ENCODE measurements at places on chromosomes 11 and 22.

- no peaks in the 10 kb centered on the region for H3K27me3 ChIP-seq
- H3K36me3 ChIP-seq = peaks cover 25% of the 10 kb centered on the region
- no peak for DNase-seq
- H3K4me3 ChIP-seq = no peak overlapping the region
- H3K4me1 ChIP-seq = no peaks in the 10 kb centered on the region
Measured at GRCh38 chr11:44116234-44116830, 20.9 kb downstream of the EXT2 start.

DNA sequence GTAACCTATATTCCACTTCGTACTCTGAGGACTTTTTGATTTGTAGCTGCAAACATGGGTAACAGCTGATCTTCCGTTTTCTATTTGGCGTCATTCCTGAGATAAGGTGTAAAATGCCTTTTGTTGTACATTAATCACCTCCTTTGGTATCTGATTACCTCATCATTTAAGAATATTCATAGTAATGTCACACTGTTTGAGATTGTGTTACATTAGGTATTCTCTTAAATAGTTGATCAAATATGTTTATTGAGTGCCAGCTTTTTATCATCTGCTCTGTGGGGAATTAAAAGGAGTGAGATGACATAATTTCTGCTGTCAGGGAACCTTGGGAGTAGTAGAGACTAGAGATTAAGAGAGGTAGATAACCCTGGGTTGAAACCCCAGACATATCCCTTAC, 5.9 kb downstream of the NCAM1 start:
- H3K4me3 ChIP-seq = no peak overlapping the region
- H3K27ac ChIP-seq = no peak overlapping the region
- no peaks in the 10 kb centered on the region for H3K4me1 ChIP-seq
- no peaks in the 10 kb centered on the region for H3K36me3 ChIP-seq

DNA sequence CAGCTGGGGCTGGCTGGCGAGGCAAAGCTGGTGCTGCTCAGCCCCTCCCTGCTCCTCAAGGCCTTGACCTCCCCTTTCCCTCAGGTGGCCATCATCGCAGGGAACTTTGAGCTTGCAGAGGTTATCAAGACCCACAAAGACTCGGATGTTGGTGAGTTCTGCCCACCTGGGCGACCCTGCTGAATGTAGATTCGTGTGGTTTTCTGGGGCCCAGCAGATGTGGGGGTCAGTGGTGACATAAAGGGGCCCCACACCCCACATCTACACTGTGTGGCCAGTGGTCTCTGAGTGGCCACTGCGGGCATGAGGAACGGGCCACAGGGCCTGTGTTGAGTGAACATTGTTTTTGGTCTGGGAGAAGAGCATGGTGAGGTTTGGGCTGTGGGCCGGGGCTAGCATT, 11.9 kb downstream of the SHANK3 start:
- peaks cover 6% of the 10 kb centered on the region for H3K4me1 ChIP-seq
- H3K36me3 ChIP-seq = no peaks in the 10 kb centered on the region
- no peaks in the 10 kb centered on the region for H3K27me3 ChIP-seq
- DNase-seq = no peak

DNA sequence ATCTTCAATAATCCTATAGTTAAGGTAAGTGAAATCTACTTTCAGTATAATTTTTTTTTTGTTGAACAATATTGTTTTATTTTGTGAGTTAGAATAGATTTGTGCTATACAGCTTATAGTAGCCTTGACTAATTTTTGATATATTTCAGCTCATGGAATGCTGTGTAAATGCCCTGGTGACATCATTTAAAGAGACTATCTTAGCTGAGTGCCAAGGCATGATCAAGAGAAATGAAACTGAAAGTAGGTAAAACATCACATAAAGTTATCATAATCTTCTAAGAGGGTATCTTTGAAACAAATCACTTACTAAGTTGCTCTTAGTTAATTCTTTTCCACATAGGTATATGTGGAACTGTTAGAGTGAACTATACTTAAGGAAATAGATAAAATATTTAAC, 51.4 kb upstream of the ACAT1 start:
- peak; percentile 10 for DNase-seq
- H3K4me1 ChIP-seq = no peaks in the 10 kb centered on the region
- no peak overlapping the region for H3K27ac ChIP-seq
- H3K27me3 ChIP-seq = no peaks in the 10 kb centered on the region
- H3K36me3 ChIP-seq = peaks cover 17% of the 10 kb centered on the region

GRCh38 chr11:113647856-113648255, 58.3 kb downstream of the TMPRSS5 start:
- no peaks in the 10 kb centered on the region for H3K27me3 ChIP-seq
- H3K36me3 ChIP-seq = no peaks in the 10 kb centered on the region
- H3K4me3 ChIP-seq = no peak overlapping the region
- no peak overlapping the region for H3K27ac ChIP-seq
- DNase-seq = no peak

DNA sequence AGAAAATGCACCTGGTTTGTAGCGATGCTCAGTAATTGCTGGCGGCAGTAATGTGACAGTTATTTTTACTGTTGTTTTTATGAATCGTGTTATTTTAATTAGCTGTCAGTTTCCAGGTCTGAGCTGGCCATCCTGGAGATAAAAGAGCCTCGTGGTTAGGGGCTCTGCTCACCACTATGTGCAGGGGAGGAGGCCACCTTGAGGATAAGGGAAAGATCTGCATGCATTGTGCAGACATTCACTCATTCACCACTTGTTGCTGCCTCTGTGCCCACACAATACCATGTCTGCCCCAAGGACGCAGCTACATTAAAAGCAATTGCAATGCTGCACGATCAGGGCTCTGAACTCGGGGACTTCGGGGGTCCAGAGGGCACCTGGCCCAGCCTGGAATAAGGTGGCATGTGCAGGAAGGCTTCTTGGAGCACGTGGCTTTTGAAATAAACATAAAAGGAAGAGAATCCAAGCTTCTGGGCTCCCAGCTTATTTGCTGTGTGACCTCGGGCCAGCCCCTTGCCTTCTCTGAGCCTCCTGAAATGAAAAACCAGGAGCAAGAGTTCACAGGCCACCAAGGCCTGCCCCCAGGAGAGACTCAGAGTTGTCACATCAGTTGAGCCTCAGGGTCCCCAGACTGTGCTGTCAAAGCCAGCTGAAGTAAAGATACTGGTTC, 44.7 kb upstream of the SHISAL1 start:
- DNase-seq = no peak
- peaks cover 10% of the 10 kb centered on the region for H3K4me1 ChIP-seq
- H3K27me3 ChIP-seq = no peaks in the 10 kb centered on the region
- no peak overlapping the region for H3K4me3 ChIP-seq
- no peaks in the 10 kb centered on the region for H3K36me3 ChIP-seq
- no peak overlapping the region for H3K27ac ChIP-seq

GRCh38 chr11:79342686-79343085, 98.1 kb downstream of the TENM4 start:
- H3K27me3 ChIP-seq = no peaks in the 10 kb centered on the region
- no peaks in the 10 kb centered on the region for H3K36me3 ChIP-seq
- no peak overlapping the region for H3K4me3 ChIP-seq
- H3K4me1 ChIP-seq = no peaks in the 10 kb centered on the region
- DNase-seq = no peak

- DNase-seq = no peak
- peaks cover 37% of the 10 kb centered on the region for H3K36me3 ChIP-seq
- no peak overlapping the region for H3K4me3 ChIP-seq
- H3K27me3 ChIP-seq = no peaks in the 10 kb centered on the region
Measured at GRCh38 chr22:37654563-37655251, 3.8 kb upstream of the PDXP start.

DNA sequence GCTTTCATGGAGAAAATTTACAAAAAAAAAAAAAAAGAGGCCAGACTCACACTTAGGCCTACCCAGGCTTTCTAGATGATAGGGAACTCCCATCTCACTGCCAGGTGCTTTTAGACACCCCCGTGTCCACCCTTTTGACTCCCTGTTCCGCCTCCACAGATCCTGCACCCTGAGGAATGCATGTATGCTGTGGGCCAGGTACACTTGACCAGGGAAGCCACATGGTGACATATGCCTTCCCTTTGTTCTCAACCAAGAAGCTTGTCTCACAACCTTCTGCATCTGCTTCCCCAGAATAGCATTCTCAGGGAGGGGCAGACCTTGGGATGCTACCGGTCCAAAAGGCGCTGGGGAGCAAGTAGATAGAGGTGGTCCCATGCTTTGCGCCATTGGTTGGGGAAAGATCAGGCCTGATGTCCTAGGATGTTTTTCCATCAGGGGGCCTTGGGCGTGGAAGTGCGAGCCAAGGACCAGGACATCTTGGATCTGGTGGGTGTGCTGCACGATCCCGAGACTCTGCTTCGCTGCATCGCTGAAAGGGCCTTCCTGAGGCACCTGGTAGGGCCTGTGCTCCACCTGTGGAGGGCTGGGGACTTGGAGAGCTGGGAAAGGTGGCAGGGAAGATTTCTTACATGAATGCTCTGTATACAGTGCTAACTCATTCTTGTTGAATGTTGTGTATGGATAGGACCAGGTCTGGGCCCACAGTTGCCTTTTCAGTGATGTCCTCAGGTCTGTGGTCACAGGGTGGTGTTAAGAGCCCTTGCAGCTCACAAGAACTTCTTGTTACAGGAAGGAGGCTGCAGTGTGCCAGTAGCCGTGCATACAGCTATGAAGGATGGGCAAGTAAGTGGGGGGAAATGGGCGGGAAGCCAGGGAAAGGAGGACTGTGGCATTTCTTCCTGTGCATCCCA, 7.5 kb downstream of the HMBS start:
- no peak for DNase-seq
- H3K4me1 ChIP-seq = peaks cover 21% of the 10 kb centered on the region
- no peaks in the 10 kb centered on the region for H3K27me3 ChIP-seq
- H3K36me3 ChIP-seq = peaks cover 10% of the 10 kb centered on the region
- H3K27ac ChIP-seq = peak overlapping the region; percentile 33
- H3K4me3 ChIP-seq = peak overlapping the region; percentile 85

- no peak overlapping the region for H3K4me3 ChIP-seq
- peaks cover 65% of the 10 kb centered on the region for H3K4me1 ChIP-seq
Measured at GRCh38 chr11:12148882-12149281, 38.5 kb downstream of the MICAL2 start.

GRCh38 chr11:15769203-15769602, 587.1 kb downstream of the SOX6 start:
- DNase-seq = no peak
- no peak overlapping the region for H3K27ac ChIP-seq
- H3K4me1 ChIP-seq = no peaks in the 10 kb centered on the region

GRCh38 chr11:119108146-119108856, 1.2 kb downstream of the C2CD2L start:
- peaks cover 31% of the 10 kb centered on the region for H3K4me1 ChIP-seq
- DNase-seq = no peak
- no peaks in the 10 kb centered on the region for H3K27me3 ChIP-seq
- H3K4me3 ChIP-seq = peak overlapping the region; percentile 89
- H3K27ac ChIP-seq = peak overlapping the region; percentile 59
